ENCODE measurements at places on chromosomes 1 and 21.

DNA sequence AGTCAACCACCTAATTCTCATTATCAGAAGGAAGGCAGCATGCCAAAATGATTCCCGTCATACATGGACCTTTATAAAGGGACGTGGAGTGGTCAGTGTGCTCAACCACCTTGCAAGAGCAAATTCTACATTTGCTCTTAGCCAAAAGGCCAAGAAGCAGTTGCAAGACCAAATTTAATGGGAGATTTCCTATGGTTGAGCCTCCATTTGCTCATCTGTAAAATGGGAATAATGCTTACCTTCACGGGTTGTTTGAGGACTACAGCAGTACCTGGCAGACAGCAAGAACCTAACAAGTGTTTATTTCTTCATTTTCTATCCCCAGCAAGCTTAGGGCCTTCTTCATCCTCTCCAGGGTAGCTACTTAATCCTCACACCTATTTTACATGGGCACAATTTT, 17.4 kb upstream of the PADI4 start:
- DNase-seq: no peak

- DNase-seq: no peak
Measured at GRCh38 chr1:101221945-101222429, 14.8 kb upstream of the S1PR1 start.

- DNase-seq: no peak
Measured at GRCh38 chr1:215156232-215156631, 73.7 kb downstream of the KCNK2 start.

GRCh38 chr1:20949871-20950590, 162.9 kb upstream of the HP1BP3 start:
- DNase-seq: no peak

GRCh38 chr1:220872296-220872695, 6.9 kb upstream of the HLX start:
- DNase-seq: no peak

DNA sequence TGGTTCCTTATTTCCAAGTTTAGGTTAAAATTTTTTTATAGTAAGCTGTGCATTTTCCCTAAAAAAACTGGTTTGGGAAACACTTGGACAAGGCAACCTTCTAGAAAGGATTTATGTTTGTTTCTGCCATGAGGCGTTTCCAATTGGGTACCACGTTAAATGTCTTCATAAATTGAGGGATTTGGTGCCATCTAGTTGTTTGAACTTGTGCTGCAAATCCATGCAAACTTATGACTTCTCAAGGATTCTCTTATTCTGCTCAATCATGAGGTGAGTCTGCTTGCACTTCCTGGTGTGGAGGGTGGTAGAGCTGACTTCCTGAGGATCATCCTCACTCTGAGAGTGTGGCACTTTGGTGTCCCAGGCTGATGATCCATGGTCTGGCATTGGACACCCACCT, 123.3 kb downstream of the PCNX2 start:
- DNase-seq: no peak

GRCh38 chr1:183227422-183228346, 41.6 kb downstream of the LAMC2 start:
- no peak for DNase-seq

DNA sequence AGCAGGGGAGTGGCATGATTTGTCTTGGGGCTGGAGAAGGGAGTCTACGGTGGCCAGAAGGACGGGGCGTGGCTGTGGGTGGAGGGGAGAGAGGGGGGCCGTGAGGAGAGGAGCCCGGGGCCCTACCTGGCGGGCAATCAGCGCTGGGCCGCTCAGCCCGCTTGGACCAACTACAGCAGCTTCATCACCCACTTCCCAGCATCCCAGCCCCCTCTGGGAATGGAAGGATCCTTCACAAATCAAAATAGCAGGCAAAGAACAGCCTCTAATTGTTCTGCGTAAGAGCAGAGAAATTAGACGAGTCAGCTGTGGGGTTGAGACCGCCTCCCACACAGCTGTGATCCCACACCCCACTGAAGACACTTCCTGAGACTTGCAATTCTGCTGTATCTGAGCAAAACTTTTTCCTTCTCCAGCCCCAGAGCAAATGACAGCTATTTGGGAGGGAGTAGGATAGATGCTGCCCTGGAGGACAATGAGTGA, 43.5 kb downstream of the OPRD1 start:
- DNase-seq: no peak

DNA sequence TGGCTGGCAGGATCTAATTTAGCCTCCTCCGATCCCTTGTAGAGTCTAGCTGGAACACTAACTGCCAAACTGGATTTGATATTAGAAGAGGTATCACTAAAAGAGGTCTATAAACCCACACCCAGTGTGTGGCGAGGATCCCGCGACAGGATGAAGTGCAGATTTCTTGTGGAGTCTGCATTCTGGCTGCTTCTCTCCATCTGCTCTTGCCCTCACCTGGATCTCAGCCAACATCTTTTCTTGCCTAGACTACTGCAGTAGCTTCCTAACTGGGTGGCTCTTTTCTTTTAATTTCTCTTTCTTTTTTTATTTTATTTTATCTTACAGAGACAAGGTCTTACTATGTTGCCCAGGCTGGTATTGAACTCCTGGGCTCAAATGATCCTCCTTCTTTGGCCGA, 48.9 kb upstream of the CAPZB start:
- DNase-seq: no peak

DNA sequence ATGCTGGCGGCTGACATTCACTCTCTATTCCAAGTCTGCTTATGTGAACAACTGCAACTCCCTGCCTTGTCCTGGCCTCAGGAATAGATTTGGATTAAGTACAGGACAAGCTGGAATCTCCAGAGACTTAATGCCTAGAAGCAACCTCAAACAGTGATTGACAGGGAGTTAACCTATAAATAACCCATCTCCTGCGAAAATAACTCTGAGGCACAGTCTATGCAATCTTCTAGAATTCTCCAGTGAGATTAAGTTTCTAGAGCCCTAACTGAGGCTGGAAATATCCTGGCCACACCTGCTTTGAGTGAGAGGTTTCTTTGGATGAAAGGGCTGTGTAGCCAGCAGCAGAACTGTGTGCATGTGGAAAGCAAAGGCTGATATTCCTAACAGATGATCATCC, 25.3 kb upstream of the ATP1A1 start:
- DNase-seq: no peak

DNA sequence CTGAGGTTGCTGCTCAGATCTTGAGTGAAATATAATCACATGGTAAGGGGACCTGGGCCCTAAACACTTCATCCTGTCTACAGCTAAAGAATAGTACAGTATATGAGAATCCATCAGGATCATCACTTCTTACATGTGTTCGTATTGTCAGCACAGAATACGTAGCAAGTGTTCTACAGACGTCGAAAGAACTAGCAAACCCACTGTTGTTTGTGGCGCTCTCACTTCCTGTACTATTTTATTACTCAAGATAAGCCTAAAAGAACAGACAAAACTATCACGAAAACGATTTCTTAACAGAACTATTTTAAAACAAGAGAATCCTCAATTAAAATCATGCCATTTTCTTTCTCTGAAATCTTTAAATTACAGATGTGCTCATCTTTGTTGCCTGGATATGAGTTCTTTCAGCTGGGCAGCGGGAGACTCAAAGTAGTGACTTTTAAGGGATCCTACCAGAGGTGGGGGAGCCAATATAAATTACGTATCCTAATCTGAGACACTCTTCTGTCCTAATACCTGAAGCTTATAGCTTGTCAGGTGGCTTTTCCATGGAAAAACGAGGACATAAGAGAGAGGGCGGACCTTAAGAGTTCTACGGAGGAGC, 724 bp downstream of the ST7L start:
- DNase-seq: no peak

DNA sequence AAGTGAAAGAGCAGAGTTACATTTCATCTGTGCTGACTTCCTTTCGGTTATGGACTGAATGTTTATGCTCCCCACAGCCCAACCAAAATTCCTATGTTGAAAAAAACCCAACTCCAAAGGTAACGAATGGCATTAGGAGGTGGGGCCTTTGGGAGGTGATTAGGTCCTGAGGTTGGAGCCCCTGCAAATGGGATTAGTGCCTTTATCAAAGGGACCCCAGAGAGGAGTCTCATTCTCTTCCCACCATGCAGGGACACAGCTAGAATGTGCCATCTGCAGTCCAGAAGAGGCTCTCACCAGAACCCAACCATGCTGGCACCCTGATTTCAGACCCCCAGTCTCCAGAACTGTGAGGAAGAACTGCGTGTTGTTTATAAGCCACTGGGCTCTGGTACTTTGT, 199.3 kb downstream of the TOMM20 start:
- no peak for DNase-seq

- no peak for DNase-seq
Measured at GRCh38 chr1:167518331-167518700, at the start of gene CD247. TSS of gene CD247 (minus strand) at chr1:167518529. CDS start at chr1:167518465, 64 bp downstream.

- no peak for DNase-seq
Measured at GRCh38 chr1:41424581-41425118, 59.8 kb downstream of the EDN2 start.

DNA sequence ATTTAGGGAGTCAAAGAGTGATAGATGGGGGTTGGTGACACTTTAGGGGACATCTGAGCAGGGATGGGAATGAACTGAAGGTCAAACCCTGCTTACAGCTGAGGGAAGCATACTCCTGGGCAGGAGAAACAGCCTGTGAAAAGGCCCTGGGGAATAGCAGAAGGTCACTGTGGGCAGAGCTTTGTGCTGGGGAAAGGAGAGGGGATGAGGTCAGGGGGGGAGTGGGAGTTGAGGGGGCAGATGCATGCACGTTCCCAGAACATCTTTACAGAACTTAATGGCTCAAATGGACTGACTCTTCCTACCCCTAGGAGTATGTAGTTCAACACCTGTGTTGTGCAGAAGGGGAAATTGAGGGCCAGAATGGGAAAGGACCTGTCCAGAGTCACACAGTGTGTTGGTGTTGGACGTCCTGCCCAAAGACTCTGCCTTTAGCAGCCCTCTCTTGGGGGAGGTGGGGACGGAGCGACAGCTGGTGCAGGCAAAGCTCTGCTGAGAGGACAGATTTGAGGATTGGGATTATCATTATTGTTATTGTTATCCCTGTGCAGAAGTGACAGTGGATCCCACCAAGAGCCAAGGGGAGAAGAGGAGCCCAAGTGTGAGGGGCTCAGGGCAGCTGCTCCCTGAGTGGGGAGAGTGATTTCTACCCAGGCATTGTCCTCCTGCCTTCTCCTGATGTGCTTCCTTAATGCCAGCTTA, 116.5 kb downstream of the PTPRU start:
- DNase-seq: no peak

DNA sequence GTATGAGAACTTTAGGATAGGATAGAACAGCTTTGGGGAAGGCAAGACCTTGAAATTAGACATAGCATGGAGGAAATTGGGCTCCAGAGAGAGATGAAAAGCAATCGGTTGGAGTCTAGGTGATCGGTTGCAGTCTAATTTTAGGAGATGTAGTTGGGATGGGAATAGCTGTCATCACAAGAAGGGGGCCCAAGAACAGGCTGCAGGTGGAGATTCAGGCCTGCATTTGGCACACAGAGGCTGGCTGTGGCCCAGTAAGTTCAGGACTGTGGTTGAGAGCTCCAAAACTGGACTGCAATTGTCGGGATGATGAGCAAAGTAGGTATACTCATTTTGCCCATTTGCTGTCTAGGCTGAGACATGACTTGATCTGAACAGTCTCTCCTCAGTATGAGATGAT, 301.3 kb upstream of the B3GALT2 start:
- DNase-seq: no peak

DNA sequence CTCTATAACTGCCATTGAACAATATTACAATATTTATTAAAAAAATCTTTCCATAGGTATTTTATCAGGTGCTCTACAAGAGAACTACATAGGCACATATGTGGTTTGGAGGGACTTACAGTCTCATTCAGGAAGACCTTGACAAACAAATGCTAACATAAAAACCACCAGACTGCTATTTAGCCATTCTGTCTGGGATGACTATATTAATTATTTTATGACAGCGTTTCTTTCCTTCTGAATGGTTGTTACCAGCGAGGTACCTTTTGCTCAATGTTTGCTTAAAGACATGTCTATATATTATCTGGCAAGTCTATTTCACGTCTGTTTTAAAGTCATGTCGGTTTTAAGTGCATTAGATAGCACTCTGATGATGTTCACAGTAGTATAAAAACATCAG, 69.7 kb downstream of the RUNX1 start:
- DNase-seq: no peak

DNA sequence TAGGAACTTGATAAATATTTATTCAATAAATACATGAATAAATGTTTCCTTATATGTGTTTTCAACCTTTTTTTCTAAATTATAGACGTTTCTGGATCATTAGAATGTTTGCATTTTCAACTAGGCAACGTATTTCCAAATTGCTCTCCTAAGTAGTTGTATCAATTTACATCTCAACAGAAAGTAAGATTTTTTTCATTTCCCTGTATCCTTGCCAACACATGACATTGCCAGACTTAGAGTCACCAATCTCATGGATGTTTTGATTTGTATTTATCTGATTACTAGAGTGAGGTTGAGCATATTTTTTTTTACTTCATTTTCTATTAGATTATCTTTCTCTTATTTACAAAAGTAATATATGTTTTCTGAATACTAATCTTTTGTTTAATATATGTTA, 22.2 kb upstream of the SMG7 start:
- DNase-seq: no peak

DNA sequence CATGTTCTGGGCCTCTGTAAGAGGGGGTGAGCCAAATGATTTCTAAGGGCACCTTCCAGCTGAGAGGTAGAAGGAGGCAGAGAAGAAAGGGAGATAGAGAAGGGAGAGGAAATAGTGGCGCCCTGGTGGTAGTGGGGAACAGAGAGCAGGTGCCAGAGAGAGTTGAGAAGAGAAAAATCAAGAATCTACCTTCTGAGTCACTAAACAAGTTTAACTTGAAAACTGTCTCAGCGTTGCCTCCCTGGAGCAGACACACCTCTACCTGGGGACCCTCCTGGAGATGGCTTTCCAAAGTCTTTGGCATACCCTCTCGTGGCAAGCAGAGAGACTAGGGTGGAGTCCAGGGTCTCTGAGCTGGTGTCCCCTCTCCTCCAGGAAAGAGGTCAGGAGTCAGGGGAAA, 1.1 kb upstream of the SLC45A3 start:
- DNase-seq: no peak

DNA sequence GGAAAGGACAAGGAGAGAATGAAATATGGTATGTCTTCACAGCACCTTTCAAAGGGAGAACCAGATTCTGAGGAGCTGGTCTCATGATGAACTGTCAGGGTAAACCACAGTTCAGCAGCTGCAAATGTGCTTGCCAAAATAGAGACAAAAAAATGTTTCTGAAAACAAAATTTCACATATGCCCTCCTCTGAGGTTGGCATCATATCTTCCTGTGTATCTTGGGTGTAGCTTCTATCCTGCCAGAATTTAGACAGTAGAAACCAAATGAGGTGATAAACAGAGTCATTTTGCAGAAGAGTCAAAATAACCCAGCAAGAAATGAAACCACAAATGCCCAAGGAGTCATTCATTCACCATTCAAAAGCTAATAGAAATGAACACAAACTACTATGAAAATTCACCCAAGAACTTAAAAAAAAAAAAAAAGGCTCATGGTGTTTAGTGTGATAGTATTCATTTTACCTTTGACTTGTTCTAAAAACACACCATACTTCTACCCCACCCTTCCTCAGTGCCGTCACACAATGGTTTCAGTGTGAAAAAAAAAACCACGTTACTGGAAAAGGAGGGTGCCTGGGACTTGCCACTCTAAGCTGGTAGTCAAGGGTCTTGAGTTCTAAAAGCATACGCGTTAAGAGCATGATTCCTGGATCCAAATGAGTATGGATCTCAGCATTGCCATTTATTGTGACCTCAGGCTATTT, 18.5 kb downstream of the SELL start:
- DNase-seq: no peak

- DNase-seq: peak; percentile 2
Measured at GRCh38 chr1:75136921-75137641, 2.9 kb downstream of the LHX8 start.

- no peak for DNase-seq
Measured at GRCh38 chr1:49995734-49996133, 28.0 kb downstream of the AGBL4 start.

All from HS-5 (cell line).